ENCODE measurements at places on chromosomes 7 and 10.

DNA sequence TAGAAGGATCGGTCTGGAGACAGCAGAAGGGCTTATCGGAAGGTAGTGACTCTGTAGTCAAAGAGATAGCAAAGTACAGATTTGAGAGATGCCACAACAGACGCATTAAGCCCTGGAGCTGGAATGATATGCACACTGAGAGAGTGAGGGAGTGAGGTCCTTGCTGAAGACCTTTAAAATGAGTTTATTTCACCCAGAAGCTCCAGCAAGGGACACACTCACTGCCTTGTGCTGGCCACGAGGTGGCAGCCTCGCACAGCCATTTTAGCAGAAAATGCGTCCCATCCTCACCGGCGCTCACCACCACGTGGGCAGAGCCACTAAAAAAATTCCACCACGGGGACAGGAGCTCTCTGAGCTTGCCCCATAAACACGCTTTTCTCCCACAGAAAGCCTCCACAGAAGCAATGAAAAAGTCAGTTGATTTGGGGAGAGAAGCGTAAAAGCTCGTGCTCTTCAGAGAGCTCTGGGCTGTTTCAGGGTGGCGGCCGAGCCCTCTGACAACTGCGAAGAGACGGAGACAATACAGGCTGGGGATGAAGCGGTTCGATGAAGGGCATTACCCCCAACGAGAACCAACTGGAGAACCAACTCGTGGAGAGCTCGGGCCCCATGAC is 163.0 kb upstream of the KLF14 start:
- DNase-seq = peak; percentile 63

DNA sequence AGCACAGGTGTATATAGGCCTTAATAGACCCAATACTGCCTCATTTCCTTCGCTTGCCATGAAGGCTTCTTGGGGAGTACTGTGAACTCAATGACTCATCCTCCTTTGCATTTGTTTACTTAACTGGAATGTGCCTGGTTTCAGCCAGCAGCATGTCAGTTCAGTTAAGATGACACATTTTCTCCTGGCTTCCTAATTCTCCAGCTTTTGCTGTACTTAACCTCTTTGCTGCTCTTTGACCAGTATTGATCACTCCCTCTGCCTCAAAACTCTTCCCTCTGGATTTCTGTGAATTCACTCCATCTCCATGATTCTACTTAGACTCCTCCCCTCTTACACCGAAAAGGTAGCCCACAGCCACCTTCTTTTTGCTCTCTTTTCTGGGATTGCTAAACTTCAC is 135.7 kb downstream of the MAGI2 start:
- DNase-seq = no peak

DNA sequence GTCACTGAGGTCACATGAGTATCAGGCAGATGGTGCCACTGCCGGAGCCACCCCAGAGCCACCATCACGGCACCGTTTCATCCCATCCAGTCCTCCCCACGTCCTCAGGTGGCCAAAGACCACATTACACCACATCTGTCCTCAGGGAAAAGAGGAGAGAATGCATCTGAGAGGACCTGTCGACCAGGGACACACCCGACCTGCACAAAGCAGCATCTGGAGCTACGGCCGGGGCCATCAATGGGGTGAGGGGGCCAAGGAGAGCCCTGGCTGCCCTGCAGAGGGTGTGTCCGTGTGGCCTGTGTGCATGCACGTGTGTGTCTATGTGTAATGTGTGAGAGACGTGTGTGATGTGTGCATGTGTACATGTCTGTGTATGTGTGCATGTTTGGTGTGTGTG is 480.6 kb downstream of the DNAJB6 start:
- no peak for DNase-seq

DNA sequence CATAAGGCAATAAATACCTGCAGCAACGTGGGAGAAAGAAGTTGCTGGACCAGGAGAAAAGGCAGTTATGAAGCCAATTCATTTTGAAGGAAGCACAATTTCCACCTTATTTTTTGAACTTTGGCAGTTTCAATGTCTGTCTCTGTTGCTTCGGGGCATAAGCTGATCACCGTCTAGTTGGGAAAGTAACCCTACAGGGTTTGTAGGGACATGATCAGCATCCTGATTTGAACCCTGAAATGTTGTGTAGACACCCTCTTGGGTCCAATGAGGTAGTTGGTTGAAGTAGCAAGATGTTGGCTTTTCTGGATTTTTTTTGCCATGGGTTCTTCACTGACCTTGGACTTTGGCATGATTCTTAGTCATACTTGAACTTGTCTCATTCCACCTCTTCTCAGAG is 13.0 kb downstream of the DUSP5 start:
- no peak for DNase-seq

DNA sequence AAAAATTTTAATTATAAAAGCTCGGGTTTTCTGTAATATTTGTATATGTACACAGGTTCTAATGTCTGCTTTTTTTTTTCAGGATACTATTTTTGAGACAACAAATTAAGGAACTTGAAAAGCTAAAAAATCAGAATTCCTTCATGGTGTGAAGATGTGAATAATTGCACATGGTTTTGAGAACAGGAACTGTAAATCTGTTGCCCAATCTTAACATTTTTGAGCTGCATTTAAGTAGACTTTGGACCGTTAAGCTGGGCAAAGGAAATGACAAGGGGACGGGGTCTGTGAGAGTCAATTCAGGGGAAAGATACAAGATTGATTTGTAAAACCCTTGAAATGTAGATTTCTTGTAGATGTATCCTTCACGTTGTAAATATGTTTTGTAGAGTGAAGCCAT is 57.9 kb upstream of the BAMBI start:
- DNase-seq = no peak

- no peak for DNase-seq
These were observed 288.8 kb upstream of the NFE2L3 start for GRCh38 chr7:25863005-25863728.

DNA sequence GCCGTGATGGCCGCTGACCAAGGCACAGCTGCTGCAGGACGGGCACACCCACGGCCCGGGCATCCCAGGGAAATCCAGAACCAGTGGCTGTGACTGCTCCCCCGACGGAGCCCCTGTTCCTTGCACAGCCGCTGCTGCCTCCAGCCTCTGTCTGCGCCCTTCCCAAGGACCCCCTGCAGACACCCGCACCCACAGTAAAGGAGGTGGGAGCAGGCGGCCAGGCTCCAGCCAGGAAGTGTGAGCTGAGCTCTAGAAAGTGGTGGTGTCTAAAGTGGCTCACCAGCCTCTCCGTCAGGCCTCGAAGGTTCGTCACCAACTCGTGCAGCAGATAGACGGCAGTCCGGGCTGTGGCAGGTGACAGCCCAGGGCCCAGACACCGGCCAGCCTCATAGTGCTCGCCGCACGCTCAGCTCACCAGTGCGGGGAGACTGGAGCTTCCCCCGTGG is 306.7 kb downstream of the DNAJB6 start:
- no peak for DNase-seq

GRCh38 chr10:86372119-86372783 is 5.7 kb upstream of the GRID1 start:
- no peak for DNase-seq

DNA sequence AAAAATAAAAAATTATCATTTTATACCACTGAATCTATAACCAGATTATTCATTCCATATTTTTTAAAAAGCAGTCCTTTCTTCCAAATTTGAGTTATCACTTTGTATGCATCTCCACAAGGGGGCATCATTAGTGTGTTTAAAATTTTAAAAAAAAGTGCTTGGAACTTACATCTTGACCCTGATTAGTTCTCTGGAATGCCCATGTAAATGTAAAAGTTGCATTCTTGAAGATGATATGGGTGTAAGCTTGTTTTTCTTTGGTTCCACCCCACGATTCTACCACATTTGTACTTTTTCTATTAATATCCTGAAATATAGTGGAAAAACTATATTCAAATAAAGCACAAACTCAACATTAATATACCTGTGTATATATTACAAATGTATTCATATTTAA is 144.9 kb downstream of the ELAPOR2 start:
- DNase-seq = no peak

DNA sequence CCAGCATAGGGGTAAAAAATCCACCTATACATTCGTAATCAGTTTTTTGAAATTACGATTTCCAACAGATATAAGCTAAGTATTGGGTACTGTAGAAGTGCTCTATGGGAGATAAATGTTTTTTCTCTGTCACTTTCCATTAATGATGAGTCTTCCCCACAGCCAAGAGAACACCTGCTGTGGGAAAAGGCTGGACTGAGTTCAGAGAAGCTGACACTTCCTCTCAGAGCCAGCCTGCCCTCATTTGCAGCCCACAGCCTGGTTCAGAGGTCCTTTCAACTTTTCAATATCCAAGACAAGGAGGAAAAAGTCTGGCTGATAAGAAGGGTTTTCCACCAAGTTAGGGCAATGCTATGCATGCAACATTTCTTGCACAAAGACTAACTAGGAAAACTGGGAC is 64.5 kb upstream of the DNAJB12 start:
- DNase-seq = no peak

- no peak for DNase-seq
These were observed 1180.3 kb downstream of the TYW1 start for GRCh38 chr7:68176974-68177373.

DNA sequence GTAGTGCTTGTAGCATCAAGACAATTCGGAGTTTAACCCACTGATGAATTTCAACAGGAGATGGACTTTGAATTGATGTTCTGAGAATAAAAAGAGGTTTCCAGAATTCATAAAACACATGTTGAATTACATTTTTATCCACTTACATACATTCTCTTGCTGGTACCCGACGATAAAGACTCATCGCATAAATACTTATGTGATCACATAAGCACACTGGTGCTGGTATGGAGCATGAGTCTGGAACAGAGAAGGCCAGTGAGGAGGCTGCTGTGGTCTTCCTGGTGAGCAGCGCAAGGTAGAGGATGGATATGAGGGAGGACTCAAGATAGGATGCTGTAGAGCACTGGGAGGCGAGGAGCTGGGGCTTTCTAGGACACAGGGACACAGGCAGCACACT is 109.0 kb downstream of the RNF216 start:
- DNase-seq = no peak

DNA sequence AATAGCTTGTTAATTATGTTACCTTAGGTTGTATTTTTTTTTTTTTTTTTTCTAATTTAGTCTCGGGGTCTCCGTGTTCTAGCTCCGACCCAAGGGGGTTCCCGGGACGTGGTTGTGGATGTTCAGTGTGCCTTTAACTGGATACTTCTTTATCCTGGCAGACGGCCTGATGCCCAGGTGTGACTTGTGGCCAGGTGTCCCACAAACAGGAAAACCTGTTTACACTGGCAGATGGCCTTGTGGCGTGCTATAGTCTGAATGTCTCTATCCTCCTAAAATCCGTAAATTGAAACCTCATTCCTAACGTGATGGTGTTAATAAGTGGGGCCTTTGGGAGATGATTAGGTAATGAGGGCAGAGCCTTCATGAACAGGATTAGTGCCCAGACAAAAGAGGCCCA is 546.4 kb upstream of the C7orf33 start:
- no peak for DNase-seq

GRCh38 chr10:44049301-44050015 is 335.4 kb downstream of the CXCL12 start:
- DNase-seq = no peak

DNA sequence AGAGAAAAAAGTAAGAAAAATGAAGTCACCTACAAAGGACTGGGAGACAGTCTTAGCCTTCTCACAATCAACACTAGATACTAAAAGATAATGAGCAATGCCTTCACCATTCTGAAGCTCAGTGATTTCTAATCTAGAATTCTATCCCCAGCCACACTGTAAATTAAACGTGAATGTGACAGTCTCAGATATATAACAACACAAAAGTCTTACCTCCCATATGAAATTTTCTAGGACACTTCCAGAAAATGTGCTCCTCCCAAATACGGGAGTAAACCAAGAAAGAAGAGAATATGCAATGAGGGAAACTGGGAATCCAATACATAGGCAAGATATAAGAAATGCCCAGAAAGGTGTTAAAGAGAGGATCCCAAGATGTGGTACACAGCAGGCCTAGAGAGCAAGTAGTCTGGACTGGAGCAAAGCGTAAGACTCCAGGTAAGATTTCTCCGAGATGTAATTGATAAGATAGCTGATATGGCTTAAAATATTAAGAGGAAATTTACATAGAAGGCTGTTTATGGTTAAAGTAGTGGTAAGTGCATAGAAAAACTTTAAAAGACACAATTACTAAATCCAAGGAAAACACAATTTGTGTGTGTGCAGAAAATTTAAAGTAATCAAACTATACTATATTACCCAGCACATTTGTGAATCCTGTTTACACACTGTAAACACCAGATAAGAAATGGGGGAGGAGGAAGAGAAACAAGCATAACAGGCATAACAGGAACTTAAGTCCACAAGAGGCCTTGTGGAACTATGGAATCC is 44.1 kb downstream of the SGMS1 start:
- DNase-seq = no peak

DNA sequence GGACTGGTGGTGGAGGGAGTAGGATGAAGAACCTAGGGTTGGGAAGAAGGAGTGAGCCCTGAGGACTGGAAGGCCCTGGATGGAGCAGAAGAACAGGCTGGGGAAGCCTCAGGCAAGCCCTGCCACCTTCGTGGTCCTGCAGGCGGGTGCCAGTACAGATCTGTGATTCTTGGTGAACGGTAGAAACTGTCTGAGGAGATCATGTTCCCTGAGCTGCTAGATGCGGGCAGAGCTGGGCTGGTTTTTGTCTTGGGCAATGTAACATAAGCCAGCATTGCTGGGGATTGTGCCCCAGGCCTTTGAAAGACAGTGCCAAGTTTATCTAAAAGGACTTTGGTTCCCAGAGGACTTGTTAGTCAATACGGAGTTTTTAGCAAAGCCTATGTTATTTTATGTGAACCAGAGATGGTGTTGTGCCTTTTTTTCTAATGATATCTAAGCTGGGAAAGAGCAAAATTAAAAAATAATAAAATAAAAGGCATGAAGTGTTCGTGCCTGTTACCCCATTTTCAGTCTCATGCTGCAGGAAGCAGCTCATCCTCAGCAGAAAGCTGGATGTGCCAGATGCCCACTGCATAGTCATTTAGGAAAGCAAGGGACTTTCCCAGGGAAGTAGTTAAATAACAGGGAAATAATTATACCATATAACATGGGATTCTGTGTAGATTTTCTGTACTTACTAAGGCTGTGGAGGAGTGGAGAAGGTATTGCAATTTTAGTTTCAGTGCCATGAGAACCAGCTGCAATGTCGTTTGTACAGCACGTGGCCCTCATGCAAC is 24.4 kb upstream of the FIGNL1 start:
- no peak for DNase-seq

- DNase-seq = no peak
These were observed 1124.7 kb downstream of the DNAJB9 start for GRCh38 chr7:109694149-109695071.

GRCh38 chr7:112346381-112347060 is 103.7 kb upstream of the IFRD1 start:
- DNase-seq = no peak
